Astrocyte of the cerebellum (primary cell): ENCODE measurements at places on chromosomes 4 and X.

DNA sequence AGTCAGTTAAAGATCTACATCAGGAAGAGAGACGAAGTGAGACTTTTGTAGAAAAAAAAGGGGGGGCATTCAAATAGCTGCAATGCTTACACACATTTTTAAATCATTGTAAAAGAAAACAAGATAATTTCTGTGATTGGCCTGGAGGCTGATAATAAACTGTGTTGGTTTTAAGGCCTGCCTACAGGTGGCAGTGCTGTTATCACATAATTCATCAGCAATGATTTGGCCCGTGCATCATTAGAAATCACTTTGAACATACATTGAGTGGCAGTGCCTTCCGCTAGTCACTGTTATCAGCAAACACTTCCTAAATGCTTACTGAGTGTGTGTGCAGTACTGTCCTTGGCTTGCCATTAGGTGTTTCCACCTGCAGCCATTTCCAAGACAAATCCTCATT is 831.9 kb downstream of the TRIML1 start:
- DNase-seq: no peak

DNA sequence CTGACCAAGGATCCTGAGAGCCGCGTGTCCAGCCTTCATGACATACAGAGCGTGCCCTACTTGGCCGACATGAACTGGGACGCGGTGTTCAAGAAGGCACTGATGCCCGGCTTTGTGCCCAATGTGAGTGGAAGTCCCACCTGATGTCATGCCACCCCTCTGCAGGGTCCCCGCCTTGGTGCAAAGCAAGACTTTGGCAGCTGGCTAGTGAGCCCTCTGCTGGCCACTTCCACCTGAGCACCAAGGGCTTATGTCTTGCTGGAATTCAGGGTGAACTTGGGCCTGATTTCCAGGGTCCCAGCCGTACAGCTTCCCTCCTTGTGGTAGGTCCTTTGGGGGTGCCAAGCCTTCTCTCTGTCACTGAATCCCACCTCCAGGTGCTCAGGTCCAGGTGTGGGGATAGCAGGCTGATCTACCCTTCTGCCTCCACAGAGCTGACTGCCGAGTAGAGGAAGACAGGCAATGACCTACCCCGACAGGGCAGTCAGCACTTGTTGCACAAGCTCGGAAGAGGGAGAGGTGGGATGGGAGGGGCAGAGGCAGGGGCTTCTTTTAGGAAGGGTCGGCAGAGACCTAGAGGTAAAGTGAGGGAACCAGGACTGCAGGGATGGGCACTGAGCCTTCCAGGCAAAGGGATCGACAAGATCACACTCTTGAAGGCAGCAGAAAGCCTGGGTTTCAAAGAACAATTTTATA is 248.1 kb downstream of the EVC2 start:
- DNase-seq: no peak

DNA sequence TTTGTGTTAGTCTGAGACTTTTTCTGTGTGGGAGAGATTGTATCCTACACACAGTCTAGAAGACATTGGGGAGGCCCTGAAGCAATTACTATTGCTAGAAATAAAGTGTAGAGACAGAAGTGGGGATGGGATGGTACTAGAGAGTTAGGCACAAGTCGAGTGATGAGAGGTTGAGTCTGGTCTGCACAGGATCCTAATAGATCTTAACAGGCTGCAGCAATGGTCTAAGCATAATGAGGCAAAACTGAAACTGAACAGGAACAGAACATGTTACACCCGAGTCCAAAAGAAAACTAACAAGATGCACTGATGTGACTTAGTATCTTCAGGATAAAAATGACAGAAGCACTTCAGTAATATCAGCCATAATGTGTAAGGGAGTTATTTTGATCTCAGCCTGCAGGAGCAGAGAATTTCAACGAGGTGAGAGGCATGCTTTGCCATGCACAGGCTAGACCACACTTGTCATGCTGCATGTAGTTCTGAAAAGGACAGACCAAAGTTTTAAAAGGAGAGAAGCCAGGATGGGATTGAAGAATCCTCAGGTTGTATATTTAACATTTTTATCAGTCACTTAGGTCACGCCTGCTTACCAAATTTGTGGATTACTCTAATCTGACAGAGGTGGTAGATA is 205.8 kb upstream of the BOD1L1 start:
- no peak for DNase-seq

DNA sequence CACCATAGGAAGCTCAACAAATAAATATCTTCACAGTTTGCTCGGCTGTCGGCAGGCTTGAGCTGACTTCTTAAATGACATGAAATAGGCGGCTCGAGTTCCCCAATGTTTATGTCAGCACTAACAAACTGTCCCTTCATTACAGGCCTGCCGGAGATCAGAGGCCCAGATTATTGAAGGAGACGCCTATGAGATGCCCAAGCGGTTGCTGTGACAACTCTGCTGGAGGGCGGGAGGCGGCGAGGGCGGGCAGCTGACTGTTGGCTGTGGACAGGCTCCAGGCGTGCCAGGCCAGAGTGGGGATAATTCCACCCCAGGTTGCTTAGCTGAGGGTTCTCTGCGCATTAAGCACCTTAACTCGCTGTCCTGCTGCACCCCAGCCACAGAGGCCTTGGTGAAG is 39.2 kb upstream of the MSX1 start:
- no peak for DNase-seq

DNA sequence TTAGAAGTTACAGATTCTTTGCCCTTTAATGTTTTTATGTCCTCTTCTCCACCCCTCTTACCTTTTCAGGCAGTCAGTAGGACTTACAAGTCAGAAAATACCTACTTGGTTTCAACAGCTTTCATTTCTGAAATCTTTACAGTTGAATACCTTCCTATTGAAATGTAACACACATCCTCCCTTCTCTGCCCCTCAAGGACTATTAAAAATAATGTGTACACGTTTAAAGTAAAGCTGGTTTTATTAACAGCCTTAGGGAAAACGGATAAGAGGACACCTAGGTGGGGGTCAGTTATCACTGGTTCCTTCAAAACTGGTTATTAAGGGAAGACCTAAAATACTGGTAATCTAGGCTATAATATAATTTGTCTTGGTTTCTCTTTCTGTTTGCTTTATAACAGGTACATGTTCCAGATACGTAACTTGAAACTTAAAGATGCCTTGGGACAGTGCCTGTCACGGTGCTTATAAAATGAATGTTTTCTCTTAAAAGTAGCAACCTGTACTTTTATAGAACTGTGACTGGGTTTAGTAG is 1.8 kb downstream of the CCSER1 start:
- DNase-seq: no peak

DNA sequence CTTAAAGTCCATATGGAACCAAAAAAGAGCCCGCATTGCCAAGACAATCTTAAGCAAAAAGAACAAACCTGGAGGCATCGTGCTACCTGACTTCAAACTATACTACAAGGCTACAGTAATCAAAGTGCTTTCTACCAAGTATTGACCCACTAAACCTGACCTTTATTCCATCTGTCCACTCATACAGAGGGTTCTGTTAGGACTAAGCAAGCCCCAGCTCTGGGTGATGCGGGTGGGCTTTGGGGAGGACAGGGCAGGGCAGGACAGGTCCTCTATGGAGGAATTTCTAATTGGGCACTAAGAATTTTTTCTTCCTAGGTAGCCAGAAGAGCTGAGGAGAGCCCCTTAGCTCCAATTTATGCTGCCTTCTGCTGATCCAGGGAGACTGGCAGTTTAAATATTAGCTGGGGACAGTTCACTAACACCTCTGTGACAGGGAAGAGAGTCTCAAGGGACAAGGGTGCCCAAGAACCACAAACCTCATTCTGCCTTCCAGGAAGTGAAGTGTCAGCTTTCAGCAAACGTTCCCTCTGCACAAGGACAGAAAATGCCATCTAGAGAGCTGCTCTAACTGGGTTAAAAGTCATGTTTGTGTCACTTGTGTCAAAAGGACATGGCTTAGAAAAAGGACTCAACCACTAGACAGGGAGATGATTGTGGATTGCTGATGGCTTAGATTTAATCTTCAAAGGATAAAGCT is 143.2 kb downstream of the KIT start:
- DNase-seq: no peak

- no peak for DNase-seq
Measured at GRCh38 chr4:148790691-148791090, 348.5 kb upstream of the NR3C2 start.

GRCh38 chrX:153861733-153862310 is 24.2 kb downstream of the L1CAM start:
- DNase-seq: no peak

- DNase-seq: no peak
Measured at GRCh38 chr4:7769396-7770223, 170.1 kb downstream of the AFAP1 start.

DNA sequence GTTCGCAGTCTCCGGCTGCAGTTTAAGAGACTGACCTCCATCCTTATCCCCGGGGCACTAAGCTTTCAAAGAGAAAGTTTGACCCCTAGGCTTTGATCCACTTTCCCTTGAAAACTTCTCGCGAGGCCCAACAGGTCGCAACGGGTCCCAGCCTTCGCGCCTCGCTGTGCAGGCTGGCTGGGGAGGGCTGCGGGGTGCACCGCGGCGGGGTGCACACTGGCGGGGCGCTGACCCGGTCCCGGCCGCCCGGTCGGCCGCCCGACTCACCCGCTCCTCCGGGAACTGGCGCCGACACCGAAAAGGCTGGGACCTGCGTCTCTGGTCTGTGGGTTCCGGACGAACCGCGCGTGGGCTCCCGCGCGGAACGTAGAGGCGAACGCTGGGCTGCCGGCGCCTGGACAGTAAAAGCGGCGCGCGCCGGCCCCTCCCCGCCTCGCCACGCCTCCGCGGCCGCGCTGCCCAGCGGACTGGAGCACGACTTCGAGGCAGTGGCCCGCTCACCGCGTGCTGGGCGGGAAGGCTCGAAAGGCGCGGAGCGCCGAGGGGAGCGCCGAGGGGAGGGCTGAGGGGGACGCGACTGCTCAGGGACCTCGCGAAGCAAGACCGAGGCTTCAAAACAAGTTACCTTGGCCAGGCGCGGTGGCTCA is at the start of gene TAF7L:
Gene TAF7L, minus strand, starts transcription at position 378 of the 647 bp plus-strand sequence. CDS start 3,791 bp downstream, outside the sequence.
- DNase-seq: no peak

- DNase-seq: peak; percentile 31
Measured at GRCh38 chrX:134600714-134601113, 57.6 kb downstream of the PLAC1 start.

GRCh38 chrX:24260842-24261550 is 52.9 kb downstream of the SUPT20HL2 start:
- DNase-seq: no peak

GRCh38 chr4:121701263-121701662 is 4.5 kb upstream of the ANXA5 start:
- no peak for DNase-seq

DNA sequence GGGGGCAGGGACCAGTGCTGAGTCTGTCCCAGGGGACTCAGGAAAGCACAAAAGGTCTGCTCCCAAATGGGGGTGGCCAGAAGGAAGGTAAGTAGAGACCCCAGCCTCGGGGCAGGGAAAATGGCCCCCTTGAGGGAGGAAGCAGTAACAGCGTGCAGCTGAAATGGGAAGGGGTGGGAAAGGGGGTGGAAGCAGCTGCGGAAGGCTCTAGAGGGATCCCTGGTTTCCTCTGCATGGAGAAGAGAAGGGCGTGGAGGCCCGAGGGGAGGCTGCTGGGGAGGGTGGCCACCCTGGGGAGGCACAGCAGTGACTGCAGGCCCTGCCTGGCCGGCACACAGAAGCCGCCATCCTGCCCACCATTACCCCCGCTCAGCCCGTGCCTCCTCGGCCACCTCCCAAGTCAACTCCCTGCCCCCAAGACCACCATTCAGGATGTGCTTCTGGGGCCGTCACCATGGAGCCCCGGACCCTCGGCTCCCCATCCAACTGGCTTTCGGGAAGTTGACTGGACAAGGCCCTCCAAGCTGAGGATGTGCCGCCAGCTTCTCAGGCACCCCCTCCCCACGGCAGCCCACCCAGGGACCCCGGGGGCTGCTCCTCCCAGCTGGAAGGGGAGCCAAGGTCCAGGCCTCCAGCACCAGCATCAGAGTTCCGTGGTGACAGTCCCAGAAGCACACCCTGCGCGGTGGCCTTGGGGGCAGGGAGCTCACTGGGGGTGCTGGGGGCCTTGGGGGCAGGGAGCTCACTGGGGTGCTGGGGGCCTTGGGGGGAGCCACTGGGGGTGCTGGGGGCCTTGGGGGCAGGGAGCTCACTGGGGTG is 23.6 kb downstream of the CFAP99 start:
- no peak for DNase-seq

DNA sequence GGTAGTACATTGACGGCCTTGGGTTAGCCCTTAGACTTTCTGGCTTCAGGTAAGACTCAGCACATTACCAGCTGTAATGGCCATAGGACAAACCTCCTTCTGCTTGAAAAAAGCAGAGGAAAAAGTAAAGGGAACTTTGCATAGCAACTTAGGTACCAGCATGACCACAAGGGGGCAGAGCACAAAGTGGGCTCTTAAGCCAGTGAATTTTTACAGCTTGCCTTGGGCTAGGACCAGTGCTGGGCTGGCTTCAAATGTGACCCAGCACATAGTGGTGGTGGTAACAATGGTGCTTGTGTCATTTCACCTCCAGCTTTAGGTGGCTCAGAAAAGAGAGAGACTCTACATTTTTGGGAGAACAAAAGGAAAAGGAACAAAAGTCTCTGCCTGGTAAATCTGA is 66.1 kb downstream of the KLHL4 start:
- no peak for DNase-seq

GRCh38 chr4:1379801-1380331 is 26.4 kb downstream of the NKX1-1 start:
- DNase-seq: no peak

DNA sequence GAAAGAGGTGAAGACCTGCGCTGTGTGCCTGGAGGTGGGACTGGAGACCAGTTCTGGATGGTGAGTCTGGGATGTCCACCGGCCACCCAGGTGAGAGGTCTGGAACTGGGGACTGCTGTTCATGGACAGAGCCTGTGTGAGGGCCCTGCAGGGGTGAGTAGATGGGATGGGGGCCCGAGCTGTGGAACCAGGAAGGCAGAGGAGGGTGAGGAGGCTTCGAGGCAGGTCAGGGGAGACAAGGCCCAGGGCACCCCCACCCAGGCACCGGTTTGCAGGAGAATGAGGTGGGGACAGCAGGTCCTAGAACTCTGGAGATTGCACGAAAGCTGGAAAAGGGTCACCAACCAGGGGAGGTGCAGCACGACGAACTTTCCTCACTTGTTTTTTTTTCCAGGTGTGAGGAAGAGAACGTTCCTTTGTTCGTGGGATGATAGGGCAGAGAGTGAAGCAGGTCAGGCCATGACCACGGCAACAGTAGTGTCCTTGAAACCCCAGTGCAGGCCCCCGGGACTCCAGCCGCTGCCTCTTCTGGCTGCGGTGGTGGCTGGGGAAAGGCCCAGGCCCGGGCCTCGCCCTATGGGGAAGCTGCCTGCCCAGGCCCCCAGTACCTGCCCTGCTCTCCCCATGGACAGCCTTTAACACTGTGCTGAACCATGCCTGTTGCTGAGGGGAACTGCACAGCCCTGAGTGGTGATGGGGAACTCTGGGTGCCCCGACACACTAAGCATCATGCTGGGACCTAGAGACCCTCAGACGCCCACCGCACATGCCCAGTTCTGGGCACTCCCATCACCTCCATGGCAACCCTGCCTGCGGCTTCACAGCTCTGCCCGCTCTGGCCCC is 22.9 kb downstream of the TNIP2 start:
- DNase-seq: no peak

DNA sequence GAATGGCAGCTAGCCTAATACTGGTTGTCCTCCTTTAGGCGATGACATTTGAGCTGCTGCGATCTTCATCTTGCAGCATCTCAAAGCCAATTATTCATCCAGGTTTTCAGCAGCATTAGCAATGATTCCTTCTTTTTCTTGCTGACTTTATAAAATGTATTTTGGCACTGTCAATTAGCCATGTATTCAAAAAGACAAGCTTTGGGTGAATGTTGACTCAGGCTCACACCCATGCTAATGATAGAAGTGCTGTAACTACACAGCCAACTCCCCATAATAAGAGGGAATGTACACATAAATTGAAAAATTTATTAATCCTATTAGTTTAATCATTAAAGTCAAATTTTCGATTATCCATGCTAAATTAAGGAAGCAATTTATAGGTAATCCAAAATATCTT is 24.3 kb upstream of the NPNT start:
- no peak for DNase-seq
